ENCODE measurements at places on chromosomes 5 and 9.

DNA sequence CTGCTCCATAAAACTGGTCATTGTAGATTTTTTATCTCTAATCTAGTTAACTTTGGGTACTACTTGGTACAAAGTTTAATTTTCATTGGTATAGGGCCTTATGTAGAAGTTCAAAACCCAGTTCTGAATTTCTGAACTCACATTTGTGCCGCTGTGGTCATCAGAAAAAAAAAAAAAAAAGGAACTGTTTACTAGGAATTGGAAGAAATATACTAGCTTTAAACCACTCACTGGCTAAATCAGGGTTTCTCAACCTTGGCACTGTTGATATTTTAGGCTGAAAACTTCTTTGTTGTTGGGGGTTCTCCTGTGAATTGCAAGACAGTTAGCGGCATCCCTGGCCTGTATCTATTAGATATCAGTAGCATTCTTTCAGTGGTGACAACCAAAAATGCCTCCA lies 4.1 kb upstream of the ZFYVE16 start:
- DNase-seq = no peak

GRCh38 chr9:132161743-132162184 lies at the start of gene NTNG2:
Gene NTNG2, plus strand, starts transcription at chr9:132162058. Its CDS starts 4,774 bp downstream, at chr9:132166832.
- no peak for DNase-seq

- no peak for DNase-seq
These were observed 64.9 kb downstream of the CCDC171 start for GRCh38 chr9:15617782-15618181.

GRCh38 chr9:21695443-21695842 lies 107.0 kb upstream of the MTAP start:
- no peak for DNase-seq

- DNase-seq = no peak
These were observed 4.5 kb upstream of the S1PR3 start for GRCh38 chr9:88986776-88987175.

All from activated naive CD4-positive, alpha-beta T cell treated with anti-CD3 and anti-CD28 coated beads, Interleukin-2, amount 10 ng/mL, durations not matched to agents 7 days and 5 days (primary cell).